ENCODE measurements at places on chromosomes 1 and 21.

DNA sequence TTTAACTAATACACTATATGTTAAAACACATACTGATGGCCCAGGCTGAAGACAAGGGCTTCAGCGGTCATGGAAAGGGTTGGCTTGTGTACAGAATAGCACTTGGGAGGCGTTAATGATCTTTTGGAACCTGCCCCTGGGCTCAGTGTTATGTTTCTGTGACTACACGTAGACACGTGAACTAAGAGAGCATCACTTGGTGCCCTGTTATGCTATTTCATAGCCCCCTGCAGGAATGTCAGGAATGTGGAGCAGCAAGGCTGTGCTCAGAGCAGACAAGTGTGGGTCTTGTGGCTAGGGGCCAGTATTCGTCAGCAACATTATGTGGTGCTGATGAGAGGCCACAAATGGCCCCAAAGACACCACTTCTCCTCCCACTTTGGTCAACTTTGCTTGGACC is 132.4 kb downstream of the MAP3K21 start:
- DNase-seq, result no peak

- no peak for DNase-seq
Measured at GRCh38 chr1:82783044-82783443, 982.3 kb downstream of the ADGRL2 start.

DNA sequence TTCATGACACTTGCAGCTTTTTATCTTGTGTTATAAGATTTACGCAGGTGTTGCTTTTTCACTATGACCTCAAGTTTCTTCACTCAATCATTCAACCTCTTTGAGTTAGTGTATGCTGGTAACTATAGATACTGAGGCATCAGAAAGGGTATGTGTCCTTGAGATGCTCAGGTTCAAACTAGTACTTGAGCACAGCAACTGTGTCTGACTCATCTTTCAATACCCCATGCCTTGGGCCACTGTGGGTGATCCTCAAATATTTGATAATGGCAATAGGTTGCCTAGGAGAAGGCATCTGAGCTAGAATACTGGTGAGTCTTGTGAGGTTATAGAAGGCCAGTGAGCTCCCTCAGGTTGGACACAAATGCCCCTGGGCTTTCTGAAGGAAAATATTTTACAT is 88.1 kb upstream of the SPATA6 start:
- no peak for DNase-seq

DNA sequence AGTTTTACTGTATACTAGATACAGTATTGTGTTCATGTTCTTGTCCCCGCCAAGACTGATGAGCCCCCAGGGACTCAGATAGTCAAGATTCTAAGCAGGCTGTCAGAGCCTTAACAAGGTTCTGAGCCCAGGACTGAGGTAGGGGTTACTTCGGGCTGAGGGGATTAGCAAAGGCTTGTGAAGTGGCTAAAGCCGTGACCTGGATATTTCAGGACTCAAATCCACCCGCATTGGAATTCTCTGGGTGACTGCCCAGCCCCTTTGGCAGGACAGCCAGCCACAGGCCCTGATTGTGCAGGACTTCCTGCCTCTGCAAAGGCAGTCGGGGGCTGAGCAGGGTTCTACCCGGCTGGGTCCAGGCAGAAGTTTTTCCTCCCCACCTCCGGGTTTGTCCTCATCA is at the start of gene PLA2G5:
PLA2G5 (plus strand) TSS at position 321 of the 400 bp plus-strand sequence. CDS start 14,637 bp downstream, outside the sequence.
- DNase-seq, result no peak

DNA sequence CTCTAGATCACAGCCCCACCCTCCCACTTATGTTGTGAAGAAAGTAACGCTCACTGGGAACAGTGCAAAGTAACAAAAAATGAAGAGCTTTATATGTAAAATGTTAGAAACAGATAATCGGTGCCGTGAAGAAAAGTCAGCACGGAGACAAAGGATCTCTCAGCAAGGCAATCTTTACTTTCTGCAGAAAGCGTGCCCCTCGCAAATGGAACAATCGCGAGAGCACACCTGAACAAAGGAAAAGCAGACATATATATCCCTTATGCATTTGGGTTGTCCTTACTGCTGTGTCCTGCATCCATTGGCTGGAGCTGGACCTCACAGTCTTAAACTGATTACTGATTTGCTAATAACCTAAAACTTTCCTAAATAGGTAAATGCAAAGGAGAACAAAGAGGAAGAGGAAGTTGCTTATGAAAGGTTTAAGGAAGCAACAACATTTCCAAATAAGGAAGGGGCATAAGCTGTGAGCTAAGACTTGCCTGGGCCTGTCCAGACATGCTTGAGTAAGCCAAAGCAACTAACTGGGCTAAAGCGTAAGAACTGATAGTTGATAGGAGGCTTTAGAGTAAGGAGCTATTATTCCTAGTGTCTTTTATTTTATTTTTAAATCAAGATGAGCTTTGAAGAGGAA is 89.7 kb downstream of the GTF2B start:
- DNase-seq, result no peak

DNA sequence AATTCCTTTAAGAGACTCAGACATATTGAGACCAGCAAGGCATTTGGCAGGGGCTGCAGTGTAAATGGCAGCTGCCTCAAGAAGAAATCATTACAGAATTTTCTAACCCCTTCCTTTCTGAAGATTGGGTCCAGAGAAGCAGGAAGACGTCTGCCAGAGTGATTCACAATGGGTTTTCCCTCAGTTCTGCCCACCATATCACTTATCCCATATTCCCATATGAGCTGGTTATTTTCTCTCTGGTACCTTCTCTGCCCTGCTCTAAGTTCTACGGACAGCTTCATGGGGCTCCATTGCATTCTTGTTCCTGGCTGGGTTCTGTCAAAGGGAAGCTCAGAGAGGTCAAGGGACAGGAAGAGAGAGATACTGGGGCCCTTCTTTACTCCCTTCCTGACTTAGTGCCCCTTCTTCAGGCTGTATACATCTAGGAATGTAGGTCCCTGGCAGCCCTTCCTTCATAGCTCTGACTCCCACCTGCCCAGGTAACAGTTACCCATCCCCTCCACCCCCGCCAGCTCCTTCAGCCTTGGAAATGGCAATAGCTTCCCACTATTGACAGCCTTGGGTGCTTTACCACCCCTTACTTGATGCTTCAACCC is 420.6 kb upstream of the DAB1 start:
- no peak for DNase-seq

DNA sequence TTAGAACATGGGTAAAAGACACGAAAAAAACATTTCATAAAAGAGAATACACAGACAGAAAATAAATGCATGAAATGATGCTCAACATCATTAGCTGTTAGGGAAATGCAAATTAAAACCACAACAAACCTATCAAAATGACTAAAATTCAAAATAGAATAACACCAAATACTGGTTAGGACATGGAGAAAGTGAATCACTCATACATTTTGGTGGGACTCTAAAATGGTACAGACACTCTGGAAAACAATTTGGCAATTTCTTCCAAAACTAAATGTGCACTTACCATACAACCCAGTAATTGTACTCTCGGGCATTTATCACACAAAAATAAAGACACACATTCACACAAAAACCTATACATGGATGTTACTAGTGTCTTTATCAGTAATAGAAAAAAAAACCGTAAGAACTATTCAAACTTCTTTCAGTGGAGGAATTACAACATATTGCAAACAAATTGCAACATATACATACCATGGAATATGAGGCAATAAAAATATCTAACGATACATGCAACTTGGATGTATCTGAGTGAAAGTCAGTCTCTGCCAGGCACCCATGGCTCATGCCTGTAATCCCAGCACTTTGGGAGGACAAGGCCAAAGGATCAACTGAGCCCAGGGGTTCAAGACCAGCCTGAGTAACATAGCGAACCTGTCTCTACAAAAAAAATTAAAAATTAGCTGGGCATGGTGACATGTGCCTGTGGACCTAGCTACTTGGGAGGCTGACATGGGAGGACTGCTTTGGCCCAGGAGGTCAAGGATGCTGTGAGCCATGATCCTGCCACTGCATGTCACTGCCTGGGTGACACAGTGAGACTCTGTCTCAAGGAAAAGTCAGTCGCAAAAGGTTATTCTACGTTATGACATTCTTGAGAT is 19.6 kb downstream of the HSF2BP start:
- DNase-seq, result no peak

DNA sequence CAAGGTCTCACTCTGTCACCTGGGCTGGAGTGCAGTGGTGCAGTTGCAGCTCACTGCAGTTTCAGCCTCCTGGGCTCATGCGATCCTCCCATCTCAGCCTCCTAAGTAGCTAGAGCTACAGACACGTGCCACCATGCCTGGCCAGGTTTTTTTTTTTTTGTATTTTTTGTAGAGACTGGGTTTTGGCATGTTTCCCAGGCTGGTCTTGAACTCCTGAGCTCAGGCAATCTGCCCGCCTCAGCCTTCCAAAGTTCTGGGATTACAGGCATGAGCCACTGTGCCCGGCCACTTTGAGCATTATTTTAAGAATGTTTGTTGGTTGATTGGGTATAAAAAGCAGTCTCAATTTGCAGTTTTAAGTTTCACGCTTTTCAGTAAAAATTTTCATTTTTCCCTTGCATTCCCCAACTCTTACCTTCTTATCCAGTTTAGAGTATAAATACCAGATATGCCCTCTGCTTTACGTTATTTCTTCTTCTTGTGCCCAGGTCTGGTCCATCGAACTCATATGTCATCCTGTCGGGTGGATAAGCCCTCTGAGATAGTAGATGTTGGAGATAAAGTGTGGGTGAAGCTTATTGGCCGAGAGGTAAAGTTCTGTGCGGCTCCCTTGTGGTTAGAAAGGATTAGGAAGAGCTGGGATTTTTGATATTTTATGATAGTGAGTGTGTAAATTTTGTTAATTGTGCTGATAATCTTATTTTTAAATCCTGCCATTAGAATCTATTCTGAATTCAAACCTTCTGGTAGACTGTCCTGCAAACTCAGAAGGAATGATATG is 36.0 kb downstream of the FABP3 start:
- no peak for DNase-seq

DNA sequence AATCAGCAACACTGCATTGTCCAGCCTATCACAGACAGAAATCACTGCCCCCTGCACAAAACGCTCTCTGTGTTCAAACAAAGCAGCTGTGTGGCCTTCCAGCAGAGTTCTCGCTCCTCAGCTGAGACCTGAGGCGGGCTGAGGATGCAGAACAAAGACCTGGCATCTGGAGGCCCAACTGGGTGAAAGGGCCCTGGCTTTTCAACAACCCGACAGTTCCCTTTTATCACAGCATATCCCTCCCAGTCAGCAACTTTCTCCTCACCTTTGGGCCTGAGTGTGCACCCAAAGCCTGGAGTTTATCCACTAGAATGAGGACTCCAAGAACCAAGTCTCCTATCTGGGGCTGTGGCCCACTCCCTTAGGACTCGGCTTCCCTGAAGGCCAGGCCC is 42.6 kb upstream of the A3GALT2 start:
- DNase-seq, result no peak

DNA sequence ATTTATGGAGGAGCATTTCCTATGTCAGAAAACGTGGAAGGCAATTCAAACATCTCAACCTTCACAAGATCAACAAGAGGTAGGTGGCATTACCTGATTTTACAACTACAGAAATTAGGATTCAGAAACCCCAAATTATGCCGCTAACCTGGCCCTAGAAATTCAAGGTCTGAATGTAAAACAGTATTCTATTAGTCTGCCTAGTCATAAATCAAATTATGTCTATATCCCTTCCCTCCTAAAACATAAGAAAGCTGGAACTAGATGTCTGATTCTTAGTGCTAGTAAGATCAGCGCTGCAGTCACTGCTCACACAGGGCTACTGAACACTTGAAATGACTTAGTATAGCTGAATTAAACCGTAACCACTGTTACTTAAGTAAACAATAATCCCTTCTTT is 1.4 kb downstream of the TOMM20 start:
- no peak for DNase-seq

- no peak for DNase-seq
Measured at GRCh38 chr1:224090116-224090515, 23.8 kb upstream of the FBXO28 start.

GRCh38 chr1:206583707-206584648 is 28.3 kb downstream of the EIF2D start:
- DNase-seq, result peak; percentile 84

DNA sequence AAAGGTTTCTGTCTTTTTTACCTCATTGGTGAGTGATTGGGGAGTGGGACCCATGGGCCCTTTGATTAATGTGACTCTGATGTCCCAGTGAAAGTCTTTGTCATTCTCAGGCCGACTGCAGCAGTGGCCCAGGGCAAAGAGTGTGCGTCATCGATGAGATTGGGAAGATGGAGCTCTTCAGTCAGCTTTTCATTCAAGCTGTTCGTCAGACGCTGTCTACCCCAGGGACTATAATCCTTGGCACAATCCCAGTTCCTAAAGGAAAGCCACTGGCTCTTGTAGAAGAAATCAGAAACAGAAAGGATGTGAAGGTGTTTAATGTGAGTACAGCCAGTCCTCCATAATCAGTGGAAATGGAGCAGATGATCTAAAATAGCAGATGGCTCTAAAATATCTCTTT is 19.4 kb downstream of the NTPCR start:
- no peak for DNase-seq

- peak; percentile 90 for DNase-seq
Measured at GRCh38 chr21:34887725-34888568, 161.2 kb downstream of the RUNX1 start.

DNA sequence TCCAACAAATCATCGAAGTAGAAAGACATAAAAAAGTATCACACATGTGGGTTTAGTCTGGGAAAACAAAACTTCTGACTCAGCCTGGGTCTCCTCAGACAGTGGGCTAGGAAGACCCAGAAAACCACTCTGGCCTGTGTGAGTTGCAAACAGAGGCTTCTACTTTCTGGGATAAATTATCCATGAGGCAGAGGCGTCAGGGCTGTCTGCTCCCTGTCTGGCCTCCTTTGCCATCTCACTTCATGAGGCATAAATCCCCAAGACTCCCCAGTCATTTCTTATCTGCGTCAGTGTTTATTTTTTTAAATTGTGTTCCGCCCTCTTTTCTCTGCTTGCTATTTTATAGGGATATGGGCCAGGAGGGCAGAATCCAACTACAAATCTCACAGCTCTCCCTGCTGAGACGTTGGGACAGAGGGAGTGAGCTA is 80.6 kb upstream of the TRABD2B start:
- no peak for DNase-seq

DNA sequence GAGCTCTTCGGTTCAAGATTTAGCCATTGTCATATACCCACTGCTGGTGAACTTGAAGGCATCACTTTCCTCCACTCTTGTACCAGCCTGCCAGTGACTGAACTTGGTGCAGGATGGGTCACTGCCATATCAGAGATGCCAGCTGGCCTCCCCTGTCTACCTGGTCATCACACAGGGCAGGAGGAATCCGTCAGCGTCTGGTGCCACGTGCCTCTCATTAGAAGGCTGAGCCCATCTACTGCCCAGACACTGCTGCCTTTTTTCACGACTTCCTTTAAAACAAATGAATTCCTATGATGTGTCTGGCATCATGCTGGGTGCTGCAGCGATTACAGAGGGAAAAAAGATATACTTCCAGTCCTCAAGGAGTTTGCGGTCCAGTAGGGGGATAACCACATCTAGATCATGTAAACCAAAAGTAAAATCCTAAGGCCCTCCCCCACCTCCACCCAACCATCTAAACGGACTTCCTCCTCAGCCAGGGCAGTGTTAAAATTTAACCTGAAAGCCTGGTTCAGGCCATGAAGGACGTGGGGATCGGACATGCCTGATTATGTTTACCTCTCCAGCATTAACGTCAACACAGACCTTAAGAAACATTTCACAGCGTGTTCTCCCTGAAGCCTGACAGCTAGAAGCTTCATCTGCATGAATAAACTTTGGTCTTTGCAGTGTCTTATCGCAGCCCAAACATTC is 29.2 kb upstream of the PDE9A start:
- DNase-seq, result no peak

Measured in activated CD4-positive, alpha-beta T cell treated with anti-CD3 and anti-CD28 coated beads, Interleukin-2, amount 50 U/mL, for 24 hours (primary cell).